T follicular helper cell (primary cell): ENCODE measurements at places on chromosomes 2 and 18.
A peak's percentile ranks its signal among the peaks of the same experiment; 100 is the strongest.

GRCh38 chr2:207475546-207475945 lies 54.2 kb upstream of the CREB1 start:
- no peak for DNase-seq

DNA sequence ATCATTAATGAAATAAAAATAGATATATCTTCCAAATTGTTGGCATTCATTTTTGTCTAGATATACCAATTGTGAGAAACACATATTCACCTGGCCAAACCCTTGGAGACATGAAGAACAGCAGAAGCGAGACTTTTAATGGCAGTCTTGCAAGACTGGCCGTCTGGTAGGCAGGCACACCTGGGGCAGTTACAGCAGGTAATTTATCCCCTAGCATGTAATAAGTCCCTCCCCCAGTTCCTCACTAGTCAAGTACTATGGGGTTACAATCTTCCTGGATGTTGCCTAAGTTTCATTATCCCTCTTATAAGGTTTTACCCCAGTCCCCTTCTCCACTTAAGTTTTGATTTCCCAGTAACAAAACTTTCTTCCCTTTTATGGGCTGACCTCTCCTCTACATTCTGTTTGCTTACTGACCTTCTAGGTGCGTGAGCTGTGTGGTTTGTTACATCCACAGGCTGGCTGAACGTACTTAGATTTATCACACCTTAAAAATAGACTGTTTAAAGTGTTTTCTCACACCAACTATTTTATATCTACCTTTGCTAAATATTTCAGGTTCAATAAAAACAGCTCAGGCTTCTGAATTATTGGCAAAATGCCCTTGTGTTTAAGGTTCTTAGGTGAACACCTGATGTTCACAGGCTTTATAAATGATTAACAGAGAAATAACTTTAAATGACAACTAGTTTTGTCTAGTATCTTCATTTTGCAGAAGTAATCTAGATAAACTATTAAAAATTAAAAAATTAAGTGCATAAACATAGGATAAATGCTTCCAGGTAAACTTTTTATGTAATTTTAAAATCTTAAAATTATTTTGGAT lies 365.0 kb upstream of the TFPI start:
- DNase-seq = no peak

- no peak for DNase-seq
Observed at GRCh38 chr2:159091381-159091780, 122.9 kb downstream of the TANC1 start.

DNA sequence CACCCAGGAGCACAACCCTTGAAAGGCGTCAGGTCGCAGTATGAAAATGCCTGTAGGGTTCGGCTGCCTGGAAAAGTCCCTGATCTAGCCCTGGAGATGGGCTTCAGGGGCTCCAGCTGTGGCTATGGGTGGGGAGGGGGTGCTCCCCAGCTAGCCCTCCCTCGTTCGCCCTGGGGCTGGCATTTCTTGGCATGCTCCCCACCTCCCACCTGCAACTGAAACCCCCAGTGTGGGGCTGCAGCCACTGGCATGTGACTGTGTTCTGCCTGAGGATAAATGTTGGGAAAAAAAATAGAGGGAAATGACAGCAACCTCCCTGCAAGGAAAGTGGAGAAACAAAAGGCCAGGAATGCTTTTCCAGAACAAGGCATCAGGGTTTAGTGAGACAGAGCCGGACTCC lies 109.2 kb downstream of the COPS8 start:
- no peak for DNase-seq

DNA sequence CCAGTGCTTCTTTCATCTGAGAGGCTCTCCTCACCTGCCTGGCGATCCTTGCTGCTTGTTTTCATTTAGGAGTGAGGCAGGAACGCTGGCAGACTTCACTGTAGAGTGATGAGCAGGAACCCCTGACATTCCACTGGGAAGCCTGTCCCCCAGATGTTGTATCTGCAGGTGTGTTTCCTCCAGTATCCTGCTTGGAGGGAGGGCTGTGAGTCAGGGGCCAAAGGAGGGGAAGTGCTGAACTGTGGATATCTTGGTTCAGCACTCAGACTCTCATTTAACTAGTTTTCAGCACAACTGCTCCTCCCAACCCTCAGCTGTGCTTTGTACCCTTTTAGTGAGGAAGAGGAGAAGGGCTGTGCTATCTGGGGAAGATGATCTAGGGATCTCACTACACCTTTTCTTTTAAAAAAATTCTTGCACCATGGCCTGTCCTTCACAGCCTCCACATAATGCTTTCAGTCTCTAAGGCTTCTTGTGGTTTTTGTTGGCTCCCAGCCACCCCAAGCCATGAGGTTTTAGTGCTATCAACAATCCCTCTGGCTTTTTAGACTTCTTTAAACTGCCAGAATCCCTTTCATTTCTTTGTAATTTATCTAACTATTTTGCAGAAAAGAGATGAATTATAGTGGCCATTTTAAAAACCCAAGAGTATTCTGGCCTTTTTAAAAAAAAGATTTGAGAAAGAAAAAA lies 11.2 kb downstream of the ANKAR start:
- no peak for DNase-seq

- no peak for DNase-seq
Observed at GRCh38 chr2:209311948-209312347, 111.9 kb upstream of the MAP2 start.

DNA sequence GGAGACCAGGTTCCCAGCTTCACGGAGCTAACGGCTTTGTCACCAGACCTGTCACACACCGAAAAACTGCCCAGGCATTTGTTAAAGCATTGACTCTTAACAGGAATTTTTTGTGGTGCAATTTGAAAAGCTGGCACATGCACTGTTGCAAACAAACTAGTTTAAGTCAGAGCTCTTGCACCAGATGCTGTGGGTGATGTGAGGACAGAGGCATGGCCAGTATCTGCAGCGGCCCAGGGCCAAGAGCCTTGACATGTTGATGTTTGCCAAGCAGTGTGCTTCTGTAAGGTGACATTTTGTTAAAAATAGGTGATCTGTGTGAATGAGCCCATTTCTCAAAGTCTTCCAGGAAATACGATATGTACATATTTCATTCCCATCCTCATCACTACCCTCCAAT lies 142.5 kb downstream of the MTCL1 start:
- DNase-seq = no peak

GRCh38 chr2:111622859-111623258 lies 261.1 kb downstream of the ANAPC1 start:
- no peak for DNase-seq

DNA sequence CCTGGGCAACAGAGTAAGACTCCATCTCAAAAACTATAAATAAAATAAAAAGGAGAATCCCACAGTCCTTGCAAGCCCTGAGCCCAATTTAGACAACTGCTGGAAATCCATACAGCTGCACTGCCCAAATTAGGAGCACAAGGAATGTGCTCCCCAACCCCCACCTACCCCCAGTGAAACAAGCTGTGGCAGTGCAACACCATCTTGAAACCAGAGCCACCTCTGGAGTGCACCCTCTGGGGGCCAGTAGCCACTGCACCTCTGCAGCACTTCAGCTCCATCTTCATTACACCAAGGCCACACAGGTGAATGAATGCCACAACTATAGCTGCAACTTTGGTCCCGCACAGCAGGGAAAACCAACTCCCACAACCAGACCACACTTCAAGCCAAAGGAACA lies 37.3 kb downstream of the USP34 start:
- no peak for DNase-seq

GRCh38 chr18:12242658-12243260 lies 11.4 kb upstream of the CIDEA start:
- no peak for DNase-seq

DNA sequence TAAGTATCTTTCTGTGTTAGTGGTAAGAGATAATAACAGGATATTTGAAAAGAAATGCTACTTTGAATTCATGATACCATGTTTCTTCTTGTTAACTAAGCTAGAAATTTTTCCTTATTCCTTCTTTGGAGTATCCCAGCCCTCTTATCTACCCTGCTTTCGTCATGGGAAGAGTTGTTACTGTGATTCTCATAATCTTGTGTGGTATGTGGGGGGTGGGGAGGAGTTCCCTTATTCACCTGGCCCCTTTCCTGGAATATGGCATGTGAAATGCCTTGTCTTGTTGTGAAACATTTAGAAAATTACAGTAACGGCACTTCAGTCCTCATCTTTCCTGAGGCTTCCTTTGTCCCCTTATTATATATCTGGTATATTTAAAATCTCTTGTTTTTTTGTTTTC lies 129.9 kb downstream of the NCOA1 start:
- no peak for DNase-seq

GRCh38 chr2:57185568-57185967 lies 861.0 kb upstream of the VRK2 start:
- no peak for DNase-seq

DNA sequence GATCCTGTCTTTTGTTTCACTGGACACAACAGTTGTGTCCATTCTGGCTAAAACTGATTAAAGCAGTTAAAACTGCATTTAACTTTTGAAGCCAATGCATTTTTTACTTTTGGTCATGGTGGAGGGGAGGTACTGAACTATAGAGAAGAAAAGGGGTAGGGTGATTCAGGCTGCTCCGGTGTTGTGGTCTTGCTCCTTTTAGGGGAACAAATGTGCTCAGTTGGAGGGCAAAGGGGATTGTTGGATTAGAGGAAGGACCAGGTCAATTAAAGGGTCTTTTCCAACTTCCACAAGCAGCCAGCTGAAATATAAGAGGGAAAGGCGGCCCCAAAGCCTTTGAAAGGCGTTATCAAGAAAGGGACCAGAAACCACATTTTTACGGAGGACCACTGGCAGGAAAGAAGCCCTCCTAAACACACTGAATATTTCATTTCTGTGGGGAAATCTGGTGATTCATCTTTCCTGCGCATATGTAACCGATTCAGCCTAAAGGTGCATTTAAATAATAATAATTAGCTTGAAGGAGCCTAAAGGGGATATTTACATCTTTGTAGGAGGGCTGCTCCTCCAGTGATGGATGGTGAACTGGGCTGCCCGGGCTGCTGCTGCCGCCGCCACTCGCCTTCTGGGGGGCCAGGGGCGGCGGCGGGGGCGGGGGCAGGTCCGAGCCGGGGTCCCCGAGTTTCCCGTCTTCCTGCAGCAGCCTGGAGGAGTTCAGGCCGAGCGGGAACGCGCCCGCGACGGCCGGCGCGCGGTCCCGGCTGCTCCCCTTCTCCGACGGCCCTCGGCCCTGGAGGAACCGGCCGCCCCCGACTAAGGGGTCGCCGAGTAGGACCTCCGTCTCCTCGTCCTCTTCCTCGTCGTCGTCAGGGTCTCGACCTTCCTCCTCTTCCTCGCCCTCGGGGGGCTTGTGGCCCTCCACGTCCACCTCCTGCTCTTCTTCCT lies 5.2 kb downstream of the SKOR2 start:
- DNase-seq = no peak

GRCh38 chr2:10520926-10521325 lies 72.8 kb upstream of the ODC1 start:
- DNase-seq = no peak

DNA sequence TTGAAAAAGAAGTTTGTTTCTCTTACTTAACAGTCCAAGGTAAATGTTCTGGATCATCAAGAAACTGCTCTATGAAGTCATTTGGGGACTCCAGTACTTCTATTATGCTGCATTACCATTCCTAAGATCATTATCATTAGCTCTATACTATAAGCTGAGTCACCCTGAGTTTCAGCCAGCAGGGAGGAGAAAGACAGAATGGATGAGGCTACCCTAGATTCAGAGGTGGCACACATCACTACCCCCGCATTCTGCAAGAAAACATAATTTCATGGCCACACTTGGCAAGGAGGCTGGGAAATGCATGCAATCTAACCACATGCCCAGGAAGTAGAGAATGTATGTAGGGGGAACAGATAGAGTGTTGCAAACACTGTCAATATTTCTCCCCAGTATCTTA lies 16.6 kb upstream of the LNPK start:
- no peak for DNase-seq

GRCh38 chr2:6083136-6083535 lies 391.0 kb downstream of the SOX11 start:
- DNase-seq = no peak

- DNase-seq = no peak
Observed at GRCh38 chr18:76445275-76445674, 49.8 kb downstream of the ZNF516 start.

GRCh38 chr2:132597166-132597565 lies 72.8 kb downstream of the LYPD1 start:
- no peak for DNase-seq

- DNase-seq = no peak
Observed at GRCh38 chr2:538646-539045, 138.6 kb downstream of the TMEM18 start.

- no peak for DNase-seq
Observed at GRCh38 chr2:219570194-219570923, 980 bp downstream of the OBSL1 start.

DNA sequence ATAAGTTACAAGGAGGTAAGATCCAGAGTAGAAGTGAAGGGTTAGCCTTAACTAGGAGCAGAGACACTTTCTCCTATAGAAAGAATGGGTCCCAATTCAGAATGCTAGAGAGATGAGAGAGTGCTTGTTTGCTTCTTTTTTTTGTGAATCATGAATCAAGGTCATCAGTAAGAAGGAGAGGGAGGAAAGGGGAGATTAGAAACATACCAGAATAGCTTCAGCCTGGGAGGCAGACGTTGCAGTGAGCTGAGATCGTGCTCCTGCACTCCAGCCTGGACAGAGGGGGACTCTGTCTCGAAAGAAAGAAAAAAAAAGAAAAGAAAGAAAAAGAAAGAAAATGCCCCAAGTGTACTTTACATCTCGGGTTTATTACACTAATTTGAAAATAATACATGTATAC lies 55.8 kb upstream of the SLC35F5 start:
- DNase-seq = no peak

GRCh38 chr2:64854773-64855237 lies 134.4 kb upstream of the SLC1A4 start:
- DNase-seq = no peak

DNA sequence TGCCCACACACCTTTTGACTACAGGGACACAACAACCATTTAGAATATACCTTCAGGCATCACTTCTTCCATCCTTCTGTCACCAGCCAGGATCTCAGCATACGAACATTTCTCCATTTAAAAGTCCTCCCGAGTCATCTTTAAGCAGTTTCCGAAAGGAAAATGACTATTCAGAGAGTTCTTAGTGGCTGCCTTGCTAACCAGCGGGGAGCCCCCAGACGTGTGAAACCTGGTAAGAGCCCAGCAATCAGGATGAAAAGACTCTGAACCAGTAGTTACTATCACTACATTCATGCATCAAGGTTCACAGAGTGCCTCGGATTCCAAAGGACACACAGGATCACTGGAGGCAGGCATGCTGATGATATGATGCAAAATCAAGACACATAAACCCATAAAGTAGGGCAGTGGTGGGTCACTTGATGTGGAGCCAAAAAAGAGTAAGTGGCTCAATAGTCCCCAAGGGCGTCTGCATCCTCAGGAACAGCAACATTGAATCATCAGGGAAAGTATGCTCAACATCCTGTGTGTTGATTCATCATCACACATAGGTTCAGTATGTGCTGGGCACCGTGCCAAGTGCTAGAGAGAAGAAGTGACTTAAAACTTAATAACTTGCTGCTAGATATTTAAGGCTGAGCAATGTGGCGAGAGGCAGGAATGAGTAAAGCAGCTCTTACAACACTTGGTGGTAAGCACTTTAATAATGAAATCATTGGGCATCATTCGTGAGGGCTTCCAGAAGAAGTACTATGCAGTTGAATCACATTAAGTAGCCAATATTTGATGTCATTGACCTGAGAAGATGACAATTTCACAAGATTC lies 4.4 kb downstream of the CCL20 start:
- peak; percentile 22 for DNase-seq

- no peak for DNase-seq
Observed at GRCh38 chr18:27202741-27203140, 17.6 kb upstream of the CHST9 start.

- no peak for DNase-seq
Observed at GRCh38 chr2:224122542-224122941, 83.5 kb upstream of the SERPINE2 start.

GRCh38 chr2:191023235-191023679 lies 9.3 kb upstream of the STAT1 start:
- no peak for DNase-seq

- no peak for DNase-seq
Observed at GRCh38 chr2:169137924-169138323, 68.6 kb downstream of the DHRS9 start.
